ENCODE measurements at places on chromosomes 7 and 10. TPM values are rescaled to one million over a fixed set of nuclear protein-coding genes. Genes with fewer than 3 reads are reported as not detected.

Gene CDK13
- 131 TPM for total RNA-seq

GRCh38 chr10:91540733-91541132 is 92.1 kb downstream of the PPP1R3C start:
- no peak for DNase-seq
- no peak overlapping the region for H3K27ac ChIP-seq

Gene SLC26A3
- total RNA-seq = 52.4 TPM

- H3K36me3 ChIP-seq = no peaks in the 10 kb centered on the region
- H3K4me3 ChIP-seq = no peak overlapping the region
- H3K4me1 ChIP-seq = no peaks in the 10 kb centered on the region
- no peak overlapping the region for H3K27ac ChIP-seq
Measured at GRCh38 chr7:80666376-80666775, 27.9 kb downstream of the CD36 start.

GRCh38 chr7:6590645-6591110 is 857 bp downstream of the INTS15 start:
- no peak for DNase-seq
- peak overlapping the region; percentile 96 for H3K27ac ChIP-seq
- no peaks in the 10 kb centered on the region for H3K27me3 ChIP-seq
- H3K4me1 ChIP-seq = peaks cover 20% of the 10 kb centered on the region
- peak overlapping the region; percentile 90 for H3K4me3 ChIP-seq

Gene MYO3A
- total RNA-seq = not detected

Gene TMEM273
- total RNA-seq = 2.8 TPM

Gene PRSS2
- total RNA-seq = 86.1 TPM

Data from stomach (tissue), 19 donors.